Activated effector memory CD4-positive, alpha-beta T cell treated with Interleukin-2 at 50 U/mL for 16 hours (primary cell): ENCODE measurements at places on chromosomes 4 and X.

GRCh38 chr4:162403419-162403818 lies 239.6 kb upstream of the FSTL5 start:
- DNase-seq = no peak

DNA sequence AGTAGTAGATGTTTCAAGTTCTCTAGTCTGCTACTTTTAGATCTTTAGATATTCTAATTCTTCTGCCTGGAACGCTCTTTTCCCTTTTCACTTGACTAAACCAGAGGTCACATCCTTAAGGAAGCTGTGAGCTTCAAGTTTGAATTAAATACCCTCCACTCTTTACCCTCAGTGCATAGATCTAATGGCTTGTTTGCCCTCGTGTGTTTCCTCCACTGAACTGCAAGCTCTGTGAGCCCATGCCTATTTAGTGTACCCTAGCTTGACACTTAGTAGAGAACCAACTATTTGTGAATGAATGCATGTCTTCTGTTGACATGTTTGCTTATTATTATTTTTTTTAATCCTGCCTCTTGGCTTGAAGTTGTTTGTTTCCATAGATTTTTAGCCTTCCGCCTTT lies 138.3 kb downstream of the PDE5A start:
- no peak for DNase-seq

DNA sequence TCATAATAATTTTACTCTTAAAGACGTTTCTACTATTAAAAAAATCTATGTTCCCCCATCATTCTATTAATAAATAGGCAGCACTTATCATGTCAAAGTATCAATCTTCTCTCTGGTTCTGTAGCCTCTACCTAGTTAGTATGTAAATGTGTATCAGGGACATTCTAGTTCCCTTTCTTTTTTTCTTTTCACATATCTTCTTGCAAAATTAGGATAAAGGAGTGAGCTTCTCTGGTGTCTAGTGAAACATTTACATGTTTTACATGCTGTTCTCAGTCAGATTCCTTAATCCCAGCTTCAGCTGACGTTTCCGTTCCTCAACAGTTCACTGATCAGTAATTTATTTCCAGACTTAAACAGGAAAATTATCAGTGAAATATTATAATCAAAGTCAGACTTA lies 11.8 kb downstream of the PCDH10 start:
- DNase-seq = no peak

DNA sequence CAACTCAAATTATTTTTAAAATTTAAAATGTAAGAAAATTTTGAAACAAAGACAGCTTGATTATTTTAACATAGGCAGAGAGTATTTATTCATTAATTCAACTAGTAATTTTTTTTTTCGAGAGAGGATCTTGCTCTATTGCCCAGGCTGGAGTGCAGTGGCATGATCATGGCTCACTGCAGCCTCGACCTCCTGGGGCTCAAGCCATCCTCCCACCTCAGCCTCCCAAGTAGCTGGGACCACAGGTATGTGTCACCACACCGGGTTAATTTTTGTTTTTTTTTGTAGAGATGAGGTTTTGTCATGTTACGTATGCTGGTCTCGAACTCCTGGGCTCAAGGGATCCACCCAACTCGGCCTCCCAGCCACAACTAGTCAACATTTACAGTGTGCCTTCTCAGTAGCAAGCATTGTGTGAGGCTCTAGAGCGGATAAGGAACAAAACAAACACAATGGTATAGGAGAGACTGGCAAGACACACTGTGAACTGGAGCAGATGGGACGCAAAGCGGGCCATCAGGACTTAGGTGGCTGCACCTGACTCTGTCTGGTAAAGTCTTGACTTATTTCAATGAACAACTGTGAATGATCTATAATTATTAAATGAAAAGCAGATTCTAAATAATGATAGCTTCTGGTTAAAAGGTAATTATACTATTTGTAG lies 21.6 kb downstream of the SETD7 start:
- DNase-seq = no peak

DNA sequence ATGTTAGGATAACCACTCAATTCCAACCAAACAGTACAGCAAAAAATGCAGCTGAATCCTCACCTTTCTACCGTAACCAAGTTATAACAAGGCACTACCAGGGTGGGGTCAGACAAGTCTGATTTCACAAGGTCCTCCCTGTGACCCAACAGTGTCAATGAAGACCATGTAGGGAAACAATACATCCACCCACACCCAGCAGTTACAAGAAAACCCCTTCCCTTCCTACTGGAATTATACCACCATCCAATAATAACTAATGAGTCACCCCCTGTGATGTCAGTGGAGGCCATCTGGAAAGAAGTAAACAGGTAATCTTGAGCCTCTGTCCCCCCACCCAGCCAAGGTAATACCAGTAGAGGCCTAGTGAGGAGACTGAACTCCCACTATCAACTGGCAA lies 117.6 kb downstream of the FGF16 start:
- no peak for DNase-seq
